NAMALWA (cell line): ENCODE measurements at places on chromosomes 2 and 18.

- no peak for DNase-seq
These were observed 13.4 kb upstream of the DYNC1I2 start for GRCh38 chr2:171673905-171674304.

DNA sequence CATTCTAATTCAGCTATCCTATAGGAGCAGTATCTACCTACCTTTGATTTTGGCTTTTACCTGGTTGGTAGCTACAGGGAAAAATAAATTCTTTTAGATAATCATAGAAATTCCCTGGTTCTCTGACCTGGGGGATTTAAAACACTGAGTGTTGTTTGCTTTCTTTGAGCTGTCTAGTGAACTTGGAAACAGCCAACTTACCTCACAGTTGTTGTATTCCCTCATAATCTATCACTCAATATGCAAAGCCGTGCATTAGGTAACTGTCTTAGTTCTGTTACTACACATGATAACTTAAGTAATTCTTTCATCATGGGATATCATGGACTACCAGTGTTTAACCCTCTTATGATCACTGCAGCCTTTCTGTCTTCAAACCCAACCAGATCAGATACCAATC is 127.8 kb downstream of the TTC27 start:
- no peak for DNase-seq

DNA sequence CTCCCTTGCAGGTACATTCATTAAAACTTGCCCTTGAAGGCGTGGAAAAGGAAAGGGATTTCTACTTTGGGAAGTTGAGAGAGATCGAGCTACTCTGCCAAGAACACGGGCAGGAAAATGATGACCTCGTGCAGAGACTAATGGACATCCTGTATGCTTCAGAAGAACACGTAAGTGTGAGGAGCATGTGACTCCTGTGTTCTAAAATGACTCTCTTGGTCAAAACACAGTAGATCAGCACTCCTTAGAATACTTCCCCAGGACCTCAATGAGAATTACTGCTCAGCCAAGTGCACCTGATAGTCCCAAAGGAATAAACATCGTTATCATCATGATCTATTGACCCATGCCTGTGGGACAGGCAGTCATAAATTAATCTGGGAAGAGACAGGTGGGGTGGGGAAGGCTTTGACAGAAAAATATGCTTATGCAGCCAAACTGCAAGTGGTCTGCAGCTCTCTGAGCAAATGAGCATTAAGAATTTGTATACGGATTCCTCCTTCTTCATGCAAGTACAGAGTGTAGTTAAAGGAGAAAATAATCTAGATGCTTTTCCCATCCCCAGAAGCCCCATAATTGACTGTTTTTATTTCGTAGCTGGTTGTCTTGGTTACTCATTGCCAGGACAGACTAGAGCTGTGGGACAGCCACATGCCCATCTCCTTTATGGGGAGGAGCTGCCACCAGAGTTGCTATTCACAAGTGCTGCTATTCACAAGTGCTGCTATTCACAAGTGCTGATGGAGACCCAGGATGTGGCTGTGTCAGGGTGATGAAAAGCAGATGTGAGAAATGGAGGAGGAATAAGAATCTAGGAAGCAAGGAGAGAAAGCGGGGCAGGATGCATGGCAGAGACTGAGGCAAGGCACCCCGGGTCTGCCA is 91.0 kb downstream of the MAPRE2 start:
- no peak for DNase-seq

DNA sequence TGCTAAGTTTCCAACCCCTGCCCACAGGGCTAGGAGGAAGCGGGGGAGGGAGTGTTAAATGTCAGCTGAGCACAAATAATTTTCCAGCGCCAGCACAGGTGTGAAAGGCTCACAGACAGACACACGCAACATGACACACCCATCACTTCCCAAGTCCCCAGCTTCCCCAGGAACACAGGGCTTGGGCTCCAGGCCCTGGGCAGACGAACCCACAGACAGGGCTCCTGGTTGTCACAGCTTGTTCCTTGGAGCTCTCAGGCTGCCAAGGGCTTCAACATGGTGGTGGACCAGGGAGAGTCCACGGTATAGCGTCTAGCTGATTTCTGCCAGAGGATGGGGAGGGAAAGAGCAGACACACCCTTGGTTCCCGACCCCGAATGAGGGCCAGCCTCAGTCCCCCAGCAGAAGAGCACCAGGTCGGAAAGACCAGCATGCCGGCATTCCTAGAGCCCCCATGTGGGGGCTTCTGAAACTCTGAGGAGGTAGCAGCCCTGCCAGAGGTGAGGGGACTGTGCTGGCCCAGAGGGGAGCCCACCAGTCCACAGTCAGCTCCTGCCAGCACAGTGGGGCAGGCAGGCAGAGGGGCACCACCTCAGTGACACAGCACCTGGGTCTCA is 1.9 kb downstream of the DUSP2 start:
- no peak for DNase-seq

- no peak for DNase-seq
These were observed 65.6 kb downstream of the NRP2 start for GRCh38 chr2:205747829-205748386.

- DNase-seq = peak; percentile 51
These were observed 20.5 kb upstream of the LRPPRC start for GRCh38 chr2:44016282-44016681.

DNA sequence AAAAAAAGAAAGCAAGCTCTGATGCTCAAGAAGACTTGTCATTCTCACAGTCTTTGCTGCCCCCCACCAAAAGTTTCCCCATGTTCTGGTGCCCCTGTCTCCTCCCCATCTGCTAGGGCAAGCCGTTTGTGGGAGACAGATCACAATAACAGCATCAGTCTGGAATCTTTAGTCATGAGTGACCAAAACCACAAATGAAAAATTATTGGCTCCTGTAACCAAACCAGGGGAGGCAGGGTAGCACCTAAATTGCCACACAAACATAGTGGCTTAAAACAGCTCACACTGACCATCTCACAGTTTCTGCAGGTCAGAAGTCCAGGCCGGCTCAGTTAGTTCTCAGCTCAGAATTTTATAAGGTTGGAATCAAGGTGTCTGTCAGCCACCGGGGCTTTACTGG is 9.1 kb upstream of the B3GNT7 start:
- no peak for DNase-seq

GRCh38 chr2:186590350-186590758 is 498 bp downstream of the ITGAV start:
- no peak for DNase-seq

GRCh38 chr2:101151146-101151858 is at the start of gene TBC1D8:
Gene TBC1D8 (minus strand): TSS chr2:101151382. CDS start chr2:101151253, 129 bp downstream.
- DNase-seq = no peak

GRCh38 chr18:32418148-32418547 is 52.5 kb downstream of the GAREM1 start:
- DNase-seq = no peak

- DNase-seq = no peak
These were observed 13.8 kb downstream of the ZNF2 start for GRCh38 chr2:95179451-95179850.

DNA sequence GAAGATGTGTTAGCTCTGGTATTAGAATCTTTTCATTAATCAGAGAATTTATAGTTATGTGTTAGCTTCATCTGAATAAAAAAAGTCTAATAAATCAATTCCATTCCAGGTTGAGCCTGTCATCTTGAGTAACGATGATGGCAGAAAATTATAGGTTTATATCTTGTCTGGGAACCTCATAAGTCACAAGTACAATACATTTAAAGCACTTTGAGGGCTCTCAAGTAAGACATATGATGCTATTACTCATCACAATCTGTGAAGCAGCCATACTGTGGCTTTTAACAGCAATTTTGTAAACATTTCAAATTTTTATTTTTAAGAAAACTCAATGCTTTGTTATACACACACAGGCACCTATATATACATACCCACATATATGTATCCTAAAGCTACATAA is 484.1 kb upstream of the VRK2 start:
- DNase-seq = no peak
